ENCODE measurements at places on chromosomes 2 and 18.

DNA sequence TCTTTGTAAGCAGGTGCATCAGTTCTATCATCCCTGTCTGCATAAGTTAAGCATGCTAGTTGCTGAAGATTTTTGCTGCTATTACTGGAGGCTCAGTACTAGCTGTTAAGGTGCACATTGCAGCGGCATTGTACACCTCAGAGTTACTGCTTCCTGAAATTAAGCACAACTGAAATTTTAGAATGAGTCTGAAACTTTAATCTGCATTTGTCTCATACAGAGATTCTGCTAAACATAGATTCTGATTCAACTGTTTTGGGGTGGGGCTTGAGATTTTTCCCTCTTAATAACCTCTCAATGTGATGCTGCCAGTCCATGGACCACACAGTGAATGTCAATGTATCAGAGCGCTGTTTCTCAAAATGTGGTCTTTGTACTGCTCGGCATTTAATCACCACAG, 585.7 kb upstream of the GCFC2 start:
- no peak for DNase-seq

DNA sequence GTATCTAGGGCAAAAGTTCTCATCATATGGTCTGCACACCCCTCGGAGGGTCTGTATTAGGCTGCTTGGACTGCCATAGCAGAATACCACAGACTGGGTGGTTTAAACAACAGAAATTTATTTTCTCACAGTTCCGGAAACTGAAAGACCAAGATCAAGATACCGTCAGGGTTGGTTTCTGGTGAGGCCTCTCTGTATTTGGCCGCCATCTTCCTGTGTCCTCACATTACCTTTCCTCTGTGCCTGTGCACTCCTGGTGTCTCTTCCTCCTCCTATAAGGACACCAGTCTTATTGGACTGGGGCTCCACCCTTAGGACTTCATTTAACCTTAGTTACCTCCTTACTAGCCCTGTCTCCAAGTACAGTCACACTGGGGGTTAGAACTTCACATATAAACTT, 132.5 kb downstream of the NCOA1 start:
- no peak for DNase-seq

DNA sequence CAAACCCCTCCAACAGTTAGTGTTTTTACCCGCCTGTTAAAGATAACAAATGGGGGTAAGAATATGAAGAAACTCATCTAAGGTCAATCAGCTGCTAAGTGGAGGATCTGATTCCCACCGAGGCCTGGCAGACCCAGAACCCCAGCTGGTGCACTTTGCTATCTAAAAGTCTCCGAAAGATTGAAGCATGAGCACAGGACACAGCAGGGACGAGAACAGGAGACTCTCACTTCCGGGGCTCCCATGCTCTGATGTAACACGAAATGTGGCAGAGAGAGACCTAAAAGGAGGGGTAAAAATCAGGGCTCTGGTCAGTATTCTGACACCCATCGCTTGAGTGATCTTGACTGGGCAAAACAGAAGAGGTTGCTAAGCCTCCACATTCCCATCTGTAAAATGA, 119.7 kb downstream of the PDCL3 start:
- DNase-seq: no peak

DNA sequence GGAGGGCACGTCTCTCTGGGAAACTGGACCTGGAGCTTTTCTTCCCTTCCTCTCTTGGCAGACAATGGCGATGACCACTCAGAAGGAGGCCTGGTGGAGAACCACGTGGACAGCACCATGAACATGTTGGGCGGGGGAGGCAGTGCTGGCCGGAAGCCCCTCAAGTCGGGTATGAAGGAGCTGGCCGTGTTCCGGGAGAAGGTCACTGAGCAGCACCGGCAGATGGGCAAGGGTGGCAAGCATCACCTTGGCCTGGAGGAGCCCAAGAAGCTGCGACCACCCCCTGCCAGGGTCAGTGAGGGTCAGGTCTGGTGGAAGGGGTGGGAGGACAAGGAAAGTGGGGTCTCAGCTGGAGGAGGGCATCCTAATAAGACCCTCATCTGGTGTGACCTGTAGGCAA, 27.3 kb downstream of the IGFBP2 start:
- no peak for DNase-seq

GRCh38 chr2:197359859-197360258, 49.3 kb upstream of the ANKRD44 start:
- no peak for DNase-seq

- no peak for DNase-seq
Observed at GRCh38 chr18:33580546-33580945, 2.5 kb downstream of the ASXL3 start.

- no peak for DNase-seq
Observed at GRCh38 chr2:233270366-233270765, 18.9 kb downstream of the ATG16L1 start.

- DNase-seq: no peak
Observed at GRCh38 chr2:37244017-37244416, 12.6 kb downstream of the NDUFAF7 start.

DNA sequence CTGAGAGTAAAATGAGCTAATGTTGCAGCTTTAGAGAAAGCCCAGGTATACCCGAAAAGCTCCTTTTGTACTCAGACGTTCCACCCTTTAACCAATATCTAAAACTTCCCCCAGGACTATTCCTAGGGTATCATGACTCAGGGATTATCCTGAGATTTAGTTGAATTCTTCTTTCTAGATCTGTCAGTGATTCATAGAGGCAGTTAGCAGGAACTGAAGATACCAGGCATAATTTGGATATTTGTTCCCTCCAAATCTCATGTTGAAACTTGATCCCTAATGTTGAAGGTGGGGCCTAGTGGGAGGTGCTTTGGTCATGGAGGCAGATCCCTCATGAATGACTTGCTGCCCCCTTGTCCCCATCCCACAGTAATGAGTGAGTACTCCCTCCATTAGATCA, 161.2 kb upstream of the LRP1B start:
- DNase-seq: no peak

Data from stimulated activated CD4-positive, alpha-beta T cell treated with anti-CD3 and anti-CD28 coated beads, Interleukin-1b, Interleukin-23, amount 100 ng/mL, for 4 hours (primary cell).